ENCODE measurements at places on chromosomes 7 and 10. TPM values are rescaled to one million over a fixed set of nuclear protein-coding genes. Genes with fewer than 3 reads are reported as not detected.

DNA sequence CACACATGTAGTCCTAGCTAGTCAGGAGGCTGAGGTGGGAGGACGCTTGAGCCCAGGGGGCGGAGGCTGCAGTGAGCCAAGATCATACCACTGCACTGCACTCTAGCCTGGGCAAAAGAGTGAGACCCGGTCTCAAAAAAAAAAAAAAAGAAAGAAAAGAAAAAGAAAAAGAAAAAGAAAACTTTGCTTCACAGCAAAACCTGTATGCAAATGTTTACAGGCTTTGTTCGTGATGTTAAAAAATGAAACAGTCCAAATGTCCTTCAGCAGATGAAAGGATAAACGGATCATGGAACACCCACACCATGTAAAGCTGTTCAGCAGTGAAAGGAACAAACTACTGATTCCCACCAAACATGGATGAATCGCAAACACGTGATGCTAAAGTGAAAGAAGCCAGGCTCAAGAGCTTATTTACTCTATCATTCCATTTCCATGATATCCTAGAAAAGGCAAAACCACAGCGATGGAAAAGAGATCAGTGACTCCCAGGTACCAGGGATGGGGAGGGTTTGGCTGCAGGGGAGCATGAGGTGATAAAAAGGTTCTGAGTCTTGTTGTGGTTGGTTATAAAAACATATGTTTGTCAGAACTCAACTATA lies 15.1 kb downstream of the LRRC20 start:
- no peak overlapping the region for H3K27ac ChIP-seq
- H3K4me3 ChIP-seq: no peak overlapping the region
- H3K36me3 ChIP-seq: no peaks in the 10 kb centered on the region
- H3K4me1 ChIP-seq: peaks cover 18% of the 10 kb centered on the region

HMX2 gene
- not detected for total RNA-seq

- no peaks in the 10 kb centered on the region for H3K27me3 ChIP-seq
- H3K4me3 ChIP-seq: peak overlapping the region; percentile 48
- H3K4me1 ChIP-seq: peaks cover 79% of the 10 kb centered on the region
Observed at GRCh38 chr7:2982831-2983230, 60.8 kb downstream of the CARD11 start.

CPVL gene
- 1.4 TPM for total RNA-seq

DNA sequence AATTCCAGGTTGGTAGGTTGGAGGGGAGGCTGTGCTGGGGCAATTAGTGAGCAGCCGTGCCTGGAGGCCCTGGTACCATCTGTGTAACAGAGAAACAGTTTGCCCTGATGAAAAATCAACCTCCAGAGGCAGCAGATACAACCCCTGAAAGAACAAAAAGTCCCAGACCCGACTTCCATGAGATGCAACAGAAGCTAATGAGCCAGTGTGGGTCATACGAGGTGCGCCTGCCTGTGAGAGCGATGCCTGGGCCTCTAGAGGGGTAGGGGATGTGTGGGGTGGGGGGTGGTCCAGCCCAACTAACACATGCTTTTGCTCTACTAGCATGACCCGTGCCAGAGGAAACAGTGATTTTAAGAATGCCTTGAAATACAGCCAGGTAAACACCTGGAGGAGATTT lies 39.3 kb downstream of the CELF2 start:
- no peak for DNase-seq
- no peaks in the 10 kb centered on the region for H3K4me1 ChIP-seq
- H3K36me3 ChIP-seq: no peaks in the 10 kb centered on the region
- peaks cover 23% of the 10 kb centered on the region for H3K27me3 ChIP-seq
- H3K4me3 ChIP-seq: no peak overlapping the region

DNA sequence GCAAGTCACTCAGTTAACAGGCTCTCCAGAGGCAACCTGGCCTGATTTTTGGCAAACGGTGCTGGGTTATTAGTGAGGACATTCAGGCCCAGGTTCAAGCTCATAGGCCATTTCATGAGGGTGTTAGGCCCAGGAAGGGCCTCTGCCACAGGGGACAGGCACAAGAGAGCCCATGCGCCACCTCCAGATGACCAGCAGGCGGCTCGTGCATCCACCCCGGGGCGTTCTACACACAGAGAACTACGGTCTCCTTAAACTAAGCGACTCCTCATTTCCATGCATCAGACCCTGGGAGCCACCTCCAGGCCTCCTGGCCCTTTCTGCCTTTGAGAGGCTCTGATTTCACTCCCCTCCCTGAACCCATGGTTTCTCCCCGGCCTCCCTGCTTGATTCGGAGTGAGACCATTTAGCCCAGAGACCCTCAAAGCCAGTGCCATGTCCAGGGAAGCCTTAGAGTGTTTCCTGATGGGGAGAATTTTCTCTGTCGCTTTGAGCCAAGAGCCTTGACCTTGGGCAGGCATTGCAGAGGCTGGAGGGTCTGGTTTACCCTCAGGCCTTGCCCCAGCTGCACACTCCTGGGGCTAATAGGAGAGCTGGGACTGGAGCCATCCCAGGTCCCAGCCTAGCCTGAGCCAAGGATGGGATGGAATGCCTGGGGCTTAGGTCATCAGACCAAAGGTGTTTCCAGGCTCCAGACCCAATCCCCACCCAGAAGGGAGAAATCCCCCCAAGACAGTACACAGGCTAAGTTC lies 188.0 kb downstream of the GRID1 start:
- no peaks in the 10 kb centered on the region for H3K4me1 ChIP-seq
- no peaks in the 10 kb centered on the region for H3K27me3 ChIP-seq
- H3K27ac ChIP-seq: no peak overlapping the region
- no peak for DNase-seq
- no peak overlapping the region for H3K4me3 ChIP-seq
- no peaks in the 10 kb centered on the region for H3K36me3 ChIP-seq

CYP2C8 gene
- total RNA-seq: not detected

DNA sequence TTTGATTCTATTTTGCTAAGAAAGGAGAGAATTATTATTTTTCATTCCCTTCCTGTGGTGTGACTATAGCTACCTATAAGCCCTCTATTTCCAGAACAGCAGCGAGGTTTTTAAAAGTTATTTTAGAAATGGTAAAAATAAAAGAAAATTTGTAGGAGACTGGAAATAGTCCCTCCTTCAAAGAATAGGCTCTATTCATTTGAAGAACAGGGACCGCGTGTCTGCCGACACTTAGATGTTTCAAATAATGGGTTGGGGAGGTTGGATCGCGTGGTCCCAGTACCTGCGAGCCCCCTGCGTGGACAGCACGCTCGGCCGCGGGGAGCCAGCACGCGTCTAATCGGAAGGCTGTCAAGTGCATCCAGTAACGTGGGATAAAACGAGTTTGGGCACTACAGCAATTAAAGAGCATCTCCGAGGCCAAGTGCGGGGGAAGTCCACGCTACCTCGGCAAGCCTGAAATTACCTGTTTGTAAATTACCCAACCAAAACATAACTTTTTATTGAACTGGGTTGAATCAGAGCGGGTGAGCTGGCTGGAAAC lies 1.0 kb downstream of the CACNA2D1 start:
- no peaks in the 10 kb centered on the region for H3K4me1 ChIP-seq
- H3K27ac ChIP-seq: no peak overlapping the region
- peaks cover 28% of the 10 kb centered on the region for H3K27me3 ChIP-seq
- no peaks in the 10 kb centered on the region for H3K36me3 ChIP-seq
